Ureter (tissue), 1 donor: ENCODE measurements at places on chromosomes 3 and 15. TPM values are rescaled to one million over a fixed set of nuclear protein-coding genes. Genes with fewer than 3 reads are reported as not detected.

- no peak for DNase-seq
These were observed 63.2 kb upstream of the ATP11B start for GRCh38 chr3:182729903-182730674.

- no peak for DNase-seq
These were observed 522.6 kb downstream of the NAALADL2 start for GRCh38 chr3:175381685-175382084.

DNA sequence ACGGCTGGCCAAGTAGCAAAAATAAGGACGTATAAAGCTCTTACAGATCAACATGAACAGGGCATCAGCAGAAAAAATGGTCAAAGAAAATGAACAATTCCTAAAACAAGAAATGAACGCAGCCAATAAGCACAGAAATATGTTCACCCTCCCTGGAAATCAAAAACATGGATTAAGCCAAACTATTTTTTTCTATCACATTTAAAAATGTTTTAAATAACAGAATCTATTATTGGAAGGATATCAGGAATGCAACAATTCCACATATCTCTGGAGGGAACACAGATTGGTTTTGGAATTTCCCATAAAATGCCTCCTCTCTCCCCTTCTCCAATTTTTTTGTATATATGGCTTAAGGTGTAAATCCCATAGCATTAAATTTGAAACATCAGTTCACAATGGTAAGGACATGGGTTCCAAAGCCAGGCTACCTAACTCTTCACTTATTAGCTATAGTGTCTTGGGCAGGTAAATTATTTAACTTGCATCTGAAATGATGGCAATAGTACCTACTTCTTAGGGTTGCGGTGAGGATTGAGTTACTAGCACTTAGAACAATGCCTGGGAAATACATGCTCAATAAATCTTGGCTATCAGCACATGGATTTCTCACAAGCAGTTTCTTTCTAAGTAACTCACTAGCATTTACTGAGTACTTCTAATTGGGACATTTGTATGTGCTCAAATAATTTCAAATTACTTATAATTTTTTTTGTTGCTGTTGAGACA is 10.1 kb downstream of the UACA start:
- DNase-seq = no peak

The SLC51B gene
- total RNA-seq = not detected

DNA sequence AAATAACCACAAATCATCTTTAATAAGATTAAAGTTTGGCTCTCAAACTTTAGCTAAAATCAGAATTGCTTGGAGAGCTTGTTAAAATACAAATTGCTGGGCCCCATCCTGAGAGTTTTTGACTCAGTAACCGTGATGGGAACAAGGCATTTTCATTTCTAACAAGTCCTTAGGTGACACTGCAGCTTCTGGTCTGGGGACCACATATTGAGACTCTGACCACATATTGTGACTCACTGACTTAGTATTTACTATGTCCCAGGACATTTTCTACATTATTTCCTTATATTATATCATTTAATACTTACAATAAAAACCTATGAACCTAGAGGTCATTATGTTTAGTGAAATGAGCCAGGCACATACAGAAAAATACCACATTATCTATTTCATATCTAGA is 164.5 kb downstream of the ZMAT3 start:
- DNase-seq = no peak

The SPINK8 gene
- total RNA-seq = 12.0 TPM

- DNase-seq = no peak
These were observed 67.5 kb downstream of the TMEM39A start for GRCh38 chr3:119395923-119396358.

GRCh38 chr15:48395521-48396011 is 64.3 kb downstream of the DUT start:
- DNase-seq = no peak

The TFG gene
- total RNA-seq = 86.9 TPM

The A4GNT gene
- total RNA-seq = not detected

The ZDHHC19 gene
- not detected for total RNA-seq

DNA sequence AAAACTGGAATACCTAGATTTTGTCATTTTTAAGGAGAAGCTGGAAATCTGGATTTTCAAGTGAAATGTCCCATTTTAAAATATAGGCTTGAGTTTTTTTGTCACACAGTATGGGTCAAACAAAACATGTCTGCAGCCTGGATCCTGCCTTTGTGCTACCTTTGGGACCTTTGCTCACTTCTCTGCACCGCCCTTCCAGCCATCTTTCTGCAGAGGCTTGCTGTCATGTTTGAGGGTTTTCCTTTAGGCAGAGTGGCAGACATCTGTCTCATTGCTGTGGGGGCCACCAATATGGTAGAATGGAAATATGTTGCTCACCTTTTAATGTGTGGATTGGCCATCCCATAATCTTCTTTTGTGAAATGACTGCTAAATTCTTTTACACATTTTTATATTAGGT is 136.3 kb downstream of the EEFSEC start:
- no peak for DNase-seq

The GOLGA8A gene
- 96.5 TPM for total RNA-seq

The B3GALNT1 gene
- 22.3 TPM for total RNA-seq

DNA sequence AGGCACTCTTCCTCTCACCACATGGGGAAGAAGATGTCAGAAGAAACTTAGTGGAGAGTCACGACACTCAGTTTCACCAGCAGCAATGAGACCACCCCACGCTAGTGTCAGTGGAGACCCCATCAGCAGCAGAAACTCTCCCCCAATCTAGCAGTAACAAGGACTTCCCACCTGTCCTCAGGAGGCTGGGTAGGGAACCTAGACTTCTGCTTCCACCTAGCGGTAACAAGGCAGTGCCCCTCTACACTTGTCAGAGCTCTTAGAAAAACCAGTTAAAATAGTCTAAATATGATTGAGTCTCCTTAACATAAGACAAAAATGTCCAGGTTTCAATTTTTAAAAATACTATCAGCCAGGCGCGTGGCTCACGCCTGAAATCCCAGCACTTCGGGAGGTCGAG is 57.3 kb downstream of the TRAT1 start:
- DNase-seq = no peak

- DNase-seq = no peak
These were observed 154.1 kb downstream of the NUP210 start for GRCh38 chr3:13266005-13266404.

- no peak for DNase-seq
These were observed 93.4 kb downstream of the CHCHD4 start for GRCh38 chr3:14031271-14031670.

- no peak for DNase-seq
These were observed 94.5 kb downstream of the WNT7A start for GRCh38 chr3:13785351-13785750.
